Cardiac atrium fibroblast (primary cell): ENCODE measurements at places on chromosomes 3 and 15. TPM values are rescaled to one million over a fixed set of nuclear protein-coding genes. Genes with fewer than 3 reads are reported as not detected.

Gene MESP1
- 2.3 TPM in 1 of 2 replicates, not detected in the other for total RNA-seq

Gene SLC22A14
- not detected in 2 replicates for total RNA-seq

Gene ARIH2
- 33.2 and 77.3 TPM in 2 replicates for total RNA-seq

Gene MKRN2OS
- not detected in 2 replicates for total RNA-seq

Gene MYO9A
- total RNA-seq: 13.2 and 18.8 TPM in 2 replicates

Gene OR5K2
- total RNA-seq: not detected in 2 replicates

Gene SPTSSB
- not detected in 2 replicates for total RNA-seq

Gene MKRN3
- total RNA-seq: 0.16 TPM in 1 of 2 replicates, not detected in the other

Gene TICRR
- total RNA-seq: 2.5 and 2.8 TPM in 2 replicates

Gene TNNC1
- total RNA-seq: not detected in 2 replicates

Gene FRMD4B
- total RNA-seq: 0.90 and 3.1 TPM in 2 replicates

Gene FEZF2
- total RNA-seq: not detected in 2 replicates

Gene LTK
- 0.32 TPM in 1 of 2 replicates, not detected in the other for total RNA-seq

Gene RETNLB
- total RNA-seq: not detected in 2 replicates

Gene ST8SIA2
- total RNA-seq: not detected in 2 replicates

Gene MAP6D1
- under 0.01 and 4.5 TPM in 2 replicates for total RNA-seq

Gene PRICKLE2
- 13.7 and 23.3 TPM in 2 replicates for total RNA-seq

Gene BBX
- total RNA-seq: 21.1 and 41.0 TPM in 2 replicates

Gene ASB14
- total RNA-seq: not detected in 2 replicates

Gene SYNPR
- not detected in 2 replicates for total RNA-seq

Gene PGBD4
- total RNA-seq: 1.4 and 1.9 TPM in 2 replicates

Gene IQCF5
- total RNA-seq: not detected in 2 replicates

Gene MAGEF1
- 14.4 and 14.9 TPM in 2 replicates for total RNA-seq

Gene GOLGA6B
- total RNA-seq: not detected in 2 replicates

Gene KLHL6
- 0.32 TPM in 1 of 2 replicates, not detected in the other for total RNA-seq

Gene CYB561D2
- total RNA-seq: 23.1 and 44.6 TPM in 2 replicates

Gene RPUSD2
- total RNA-seq: 7.0 and 13.2 TPM in 2 replicates

Gene CAMK2N2
- 0.65 TPM in 1 of 2 replicates, not detected in the other for total RNA-seq

Gene TWF2
- 113 and 128 TPM in 2 replicates for total RNA-seq

Gene SMCO1
- not detected in 2 replicates for total RNA-seq

Gene DAPK2
- total RNA-seq: 0.36 and 1.8 TPM in 2 replicates

Gene PLA2G4B
- 0.32 TPM in 1 of 2 replicates, not detected in the other for total RNA-seq

Gene ZNF148
- total RNA-seq: 13.5 and 15.9 TPM in 2 replicates

Gene HYPK
- total RNA-seq: 7.8 and 17.5 TPM in 2 replicates

Gene CXCR6
- total RNA-seq: not detected in 2 replicates

Gene WWTR1
- total RNA-seq: 44.2 and 74.7 TPM in 2 replicates

Gene UCN2
- total RNA-seq: 1.6 and 1.9 TPM in 2 replicates

Gene CCR1
- total RNA-seq: not detected in 2 replicates

Gene SERINC4
- not detected in 2 replicates for total RNA-seq
